ENCODE measurements at places on chromosomes 2 and 18.

DNA sequence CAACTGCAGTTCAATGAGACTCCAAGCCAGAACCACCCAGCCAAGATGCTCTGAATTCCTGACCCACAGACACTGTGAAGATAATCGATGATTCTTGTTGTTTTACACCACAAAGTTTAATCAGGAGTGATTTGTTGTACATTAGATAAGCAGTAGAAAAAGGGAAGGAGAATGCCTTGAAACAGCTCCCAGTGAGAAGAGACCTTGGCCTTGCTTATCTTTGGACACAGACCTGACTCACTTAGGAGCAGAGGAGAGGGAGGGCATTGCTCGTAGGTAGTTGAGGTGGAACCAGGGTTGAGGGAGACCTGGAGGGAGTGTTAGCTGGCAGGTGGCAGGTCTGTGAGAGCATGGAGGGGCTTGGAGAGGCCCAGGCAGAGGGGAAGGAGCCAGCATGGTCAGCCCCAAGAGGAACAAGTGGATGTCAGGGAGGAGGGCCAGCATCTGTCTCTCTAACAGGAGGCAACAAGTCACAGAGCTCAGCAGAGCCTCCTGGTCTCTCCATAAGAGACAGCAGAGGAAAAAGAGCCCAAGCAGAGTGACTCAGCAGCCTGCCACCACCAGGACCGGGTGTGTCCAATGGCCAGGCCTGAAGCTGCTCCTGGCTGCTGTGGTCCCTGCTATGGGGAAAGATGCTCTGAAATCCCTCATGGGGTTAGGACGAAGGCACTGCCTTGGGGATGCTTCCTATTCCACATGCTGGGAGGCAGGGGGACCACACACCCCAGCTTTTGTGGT is 161.6 kb upstream of the CAPN13 start:
- no peak for DNase-seq

DNA sequence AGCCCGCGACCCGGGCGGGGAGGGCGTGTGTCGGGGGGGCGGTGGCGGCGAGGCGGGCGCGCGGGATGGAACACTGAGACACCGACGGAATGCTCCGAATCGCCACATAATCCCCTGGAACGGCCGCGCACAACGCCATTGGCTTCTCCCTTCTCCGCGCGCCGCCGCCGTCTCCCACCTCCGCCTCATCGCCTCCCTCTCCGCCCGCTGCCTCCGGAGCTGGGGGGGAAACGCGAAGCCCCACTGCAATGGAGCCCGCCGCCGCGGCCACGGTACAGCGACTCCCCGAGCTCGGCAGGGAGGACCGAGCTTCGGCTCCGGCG is at the start of gene PHLPP1:
Gene PHLPP1 (plus strand): TSS at position 106 of the 323 bp plus-strand sequence. CDS start 143 bp downstream, at position 249.
- DNase-seq: no peak

DNA sequence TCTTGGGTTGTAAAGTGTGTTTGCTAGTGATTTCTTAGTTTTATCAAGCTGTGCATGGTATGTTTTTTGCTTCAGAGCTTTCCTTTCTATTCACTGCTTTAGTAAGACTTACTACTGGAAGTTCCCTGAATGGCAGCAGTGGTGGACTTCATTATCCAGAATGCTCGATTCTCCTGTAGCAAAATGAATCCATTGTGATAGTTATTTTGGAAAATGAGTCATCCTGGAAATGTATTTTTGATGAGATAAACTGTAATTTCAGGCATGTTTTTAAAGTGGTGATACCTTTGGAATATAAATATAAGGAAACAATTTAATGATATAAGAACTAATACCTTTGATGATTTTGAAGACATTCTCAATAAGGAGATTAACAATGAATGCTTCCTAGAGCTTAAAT is 387.1 kb downstream of the PTPRM start:
- DNase-seq: no peak

- no peak for DNase-seq
Observed at GRCh38 chr18:28032177-28032576, 144.8 kb downstream of the CDH2 start.

DNA sequence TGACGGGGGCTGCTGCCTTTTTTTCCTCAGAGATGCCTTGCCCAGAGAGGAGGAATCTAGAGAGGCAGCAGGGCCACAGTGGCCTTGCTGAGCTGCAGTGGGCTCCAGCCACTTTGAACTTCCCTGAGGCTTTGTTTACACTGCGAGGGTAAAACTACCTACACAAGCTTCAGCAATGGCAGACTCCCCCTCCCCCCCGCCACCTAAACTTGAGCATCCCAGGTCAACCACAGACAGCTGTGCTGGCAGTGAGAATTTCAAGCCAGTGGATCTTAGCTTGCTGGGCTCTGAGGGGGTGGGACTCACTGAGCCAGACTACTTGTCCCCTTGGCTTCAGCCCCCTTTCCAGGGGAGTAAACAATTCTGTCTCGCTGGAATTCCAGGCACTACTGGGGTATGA is 11.8 kb downstream of the SYT4 start:
- no peak for DNase-seq

GRCh38 chr2:53033411-53033810 is 734.2 kb upstream of the CHAC2 start:
- DNase-seq: no peak

- DNase-seq: peak; percentile 80
Observed at GRCh38 chr2:226802573-226802972, 3.0 kb upstream of the IRS1 start.

- no peak for DNase-seq
Observed at GRCh38 chr2:31192396-31192795, 24.9 kb downstream of the CAPN14 start.

GRCh38 chr2:165113414-165113813 is 90.4 kb downstream of the SCN3A start:
- no peak for DNase-seq

- DNase-seq: no peak
Observed at GRCh38 chr2:217714287-217714751, 288.5 kb downstream of the TNS1 start.

GRCh38 chr2:28142386-28142785 is 250.3 kb upstream of the FOSL2 start:
- no peak for DNase-seq

- DNase-seq: no peak
Observed at GRCh38 chr2:481388-481787, 193.5 kb upstream of the ALKAL2 start.

All from CD4-positive, alpha-beta T cell treated with Interleukin-17A for 1 hour (primary cell).